ENCODE measurements at places on chromosomes 5 and 9.

- DNase-seq, result peak; percentile 67
Observed at GRCh38 chr5:150153957-150154617, 1.6 kb downstream of the PDGFRB start.

GRCh38 chr5:138109463-138110265 lies 25.8 kb downstream of the WNT8A start:
- no peak for DNase-seq

DNA sequence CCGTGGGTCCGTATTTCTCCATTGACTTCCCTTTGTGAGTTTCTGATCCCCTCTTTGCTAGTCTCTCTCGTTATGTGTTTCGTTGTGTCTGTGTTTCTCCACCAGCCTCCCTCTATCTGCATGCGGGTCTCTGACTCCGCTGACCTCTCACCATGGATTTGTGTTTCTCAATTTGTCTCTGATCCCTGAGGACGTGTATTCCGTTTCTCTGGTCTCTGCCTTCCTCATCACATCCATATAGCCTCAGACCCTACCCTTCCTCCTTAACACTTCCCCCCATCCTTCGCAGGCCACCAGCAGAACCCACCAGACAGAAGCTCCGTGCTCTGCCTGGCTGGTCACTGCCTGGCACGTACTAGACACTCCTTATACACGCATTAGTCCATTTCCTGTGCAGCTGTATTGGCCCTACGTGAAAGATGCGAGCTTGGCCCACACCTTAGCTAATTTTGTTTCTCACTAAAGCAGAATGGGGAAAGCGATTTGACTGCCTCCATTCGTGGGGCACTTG lies 631 bp downstream of the B4GALT7 start:
- peak; percentile 40 for DNase-seq

- DNase-seq, result no peak
Observed at GRCh38 chr9:89477384-89477783, 20.5 kb downstream of the SEMA4D start.

- DNase-seq, result no peak
Observed at GRCh38 chr5:61738446-61738845, 406.4 kb downstream of the ZSWIM6 start.

- peak; percentile 21 for DNase-seq
Observed at GRCh38 chr5:154199263-154199662, 8.7 kb downstream of the GALNT10 start.

- DNase-seq, result no peak
Observed at GRCh38 chr5:111142932-111143331, 50.8 kb downstream of the WDR36 start.

GRCh38 chr5:76691467-76692273 lies 24.3 kb upstream of the F2R start:
- DNase-seq, result peak; percentile 12

DNA sequence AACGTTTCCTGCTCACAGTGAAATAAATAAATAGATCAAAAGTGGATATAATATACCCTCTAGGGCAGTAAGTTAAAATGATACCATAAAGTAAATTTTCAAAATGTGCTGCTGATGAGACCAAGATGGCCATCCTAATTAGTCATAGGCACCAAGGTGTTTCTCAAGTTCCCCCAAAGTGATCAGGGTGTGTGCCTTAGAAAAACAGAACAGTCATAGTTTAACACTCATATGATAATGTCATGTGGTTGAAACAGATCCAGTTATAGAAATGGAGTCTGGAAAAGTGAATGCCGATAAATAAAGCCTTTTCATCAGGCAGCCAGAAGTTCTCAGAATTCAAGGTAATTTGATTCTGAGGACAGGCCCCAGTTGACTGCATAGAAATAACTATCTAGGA lies 161.5 kb upstream of the CDKN2B start:
- DNase-seq, result no peak

DNA sequence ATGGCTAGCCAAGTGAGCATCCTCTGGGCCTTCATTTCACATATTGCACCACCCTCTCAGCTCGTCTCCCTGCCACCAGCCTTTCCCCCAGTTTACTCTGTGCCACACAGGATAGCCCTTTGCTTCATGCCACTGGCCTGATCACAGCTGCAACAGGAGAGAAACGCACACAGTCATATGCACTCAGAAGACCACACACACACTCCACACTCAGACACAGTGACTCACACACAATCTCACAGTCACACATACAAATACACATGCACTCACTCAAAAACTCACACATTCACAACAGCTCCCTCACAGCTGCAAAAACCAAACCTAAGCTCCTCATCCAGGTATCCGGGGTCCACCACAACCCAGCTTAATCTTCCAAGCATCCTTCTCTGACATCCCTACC lies 38.7 kb downstream of the TTC39B start:
- no peak for DNase-seq

GRCh38 chr5:101977729-101978345 lies 318.2 kb downstream of the SLCO4C1 start:
- peak; percentile 51 for DNase-seq

- DNase-seq, result no peak
Observed at GRCh38 chr9:70261131-70261870, 2.5 kb downstream of the SMC5 start.

DNA sequence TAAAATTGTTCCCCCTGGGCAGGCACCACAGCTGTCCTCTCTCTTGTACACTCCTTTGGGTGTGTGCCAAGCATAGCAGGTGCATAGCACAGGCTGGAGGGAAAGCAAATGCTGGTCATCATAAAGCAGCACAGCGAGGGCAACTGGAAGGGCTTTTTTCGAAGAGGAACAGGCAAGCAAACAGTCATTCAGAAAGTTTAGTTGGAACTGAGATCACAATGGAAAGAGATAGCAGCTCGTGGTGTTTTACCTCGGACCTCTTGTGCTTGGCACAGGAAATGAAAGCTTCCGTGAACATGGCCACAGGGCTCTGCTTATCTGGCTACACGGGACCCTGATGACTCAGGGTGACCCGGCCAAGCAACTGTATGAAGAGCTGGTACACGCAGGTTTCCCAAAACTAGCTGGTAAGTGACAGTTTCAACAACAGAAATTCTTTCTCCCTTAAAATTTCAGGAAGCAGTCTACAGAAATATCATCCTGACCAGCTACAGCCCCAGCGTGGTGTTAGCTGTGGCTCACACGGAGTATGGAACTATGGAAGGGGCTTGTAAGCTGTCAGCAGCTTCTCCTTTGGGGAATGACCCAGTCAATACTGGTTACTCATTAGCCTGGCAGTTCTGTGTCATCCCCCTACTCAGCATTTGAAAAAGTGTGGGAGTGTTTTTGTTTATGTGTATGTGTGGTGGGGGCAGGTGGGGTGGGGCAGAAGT lies 48.1 kb downstream of the POC5 start:
- no peak for DNase-seq

DNA sequence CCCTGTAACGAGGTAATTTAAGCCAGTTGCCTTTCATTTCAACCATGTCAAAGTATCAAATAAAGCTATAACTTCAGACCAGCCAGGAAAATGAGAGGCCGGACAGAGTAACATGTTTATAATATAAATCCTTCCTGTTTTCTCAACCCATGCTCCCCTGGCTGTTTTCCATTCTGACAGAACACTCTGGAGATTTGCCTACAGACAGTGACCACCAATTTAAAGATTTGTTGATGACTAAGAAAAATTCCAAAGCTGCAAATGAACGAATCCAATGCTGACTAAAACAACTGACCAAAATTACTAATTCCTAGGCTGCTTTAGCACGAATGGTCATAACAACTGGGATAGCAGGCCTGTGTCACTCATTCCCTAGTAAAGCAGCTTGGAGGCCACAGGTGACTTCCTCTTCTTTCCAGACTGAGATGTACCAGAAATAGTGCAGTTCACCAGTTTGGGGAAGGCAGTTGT lies 141.4 kb downstream of the AOPEP start:
- DNase-seq, result peak; percentile 68

DNA sequence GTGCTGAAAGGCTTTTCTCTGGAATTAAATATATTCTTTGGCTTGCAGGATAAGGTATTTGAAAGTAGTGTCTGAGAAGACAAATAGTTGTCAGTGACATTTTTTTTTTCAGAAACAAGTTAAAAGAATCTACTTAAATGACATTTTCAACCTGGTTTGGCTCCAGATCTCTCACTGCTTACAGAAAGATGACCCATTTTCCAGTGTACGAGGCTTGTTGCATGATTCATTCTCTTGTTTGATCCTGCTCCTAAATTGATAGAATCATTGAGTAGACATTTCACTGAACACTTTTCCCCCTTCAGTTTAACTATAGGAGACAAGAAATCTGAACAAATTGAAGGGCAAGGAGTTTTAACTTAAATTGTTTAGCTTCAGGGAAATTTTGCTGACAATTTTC lies 546.1 kb downstream of the ZNF608 start:
- no peak for DNase-seq

Measured in GM03348 (cell line).